NCI-H1092 (cell line): ENCODE measurements at places on chromosomes 6 and 20.

- no peak for DNase-seq
Observed at GRCh38 chr20:53967527-53967926, 102.9 kb downstream of the BCAS1 start.

DNA sequence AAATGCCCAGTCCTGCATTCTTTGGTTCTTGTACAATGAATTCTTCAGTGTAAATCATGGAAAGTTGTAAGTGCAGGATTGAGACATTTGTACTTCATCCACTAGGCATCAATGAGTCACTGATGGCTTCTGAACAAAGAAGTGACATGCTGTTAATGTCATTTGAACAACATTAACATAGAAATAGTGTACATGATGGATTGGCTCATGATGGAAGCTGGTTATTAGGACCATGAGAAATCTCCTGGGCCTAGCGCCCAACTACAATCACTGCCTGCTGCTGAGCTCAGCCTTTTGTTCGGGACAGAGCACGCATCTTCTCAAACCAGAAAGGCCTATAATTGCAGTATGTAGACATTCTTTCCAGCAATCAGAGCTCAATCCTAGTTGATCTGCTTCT, 316.8 kb upstream of the TSHZ2 start:
- DNase-seq: no peak

GRCh38 chr6:11631539-11631938, 94.0 kb downstream of the TMEM170B start:
- no peak for DNase-seq

GRCh38 chr6:148890096-148890495, 143.3 kb downstream of the UST start:
- no peak for DNase-seq

DNA sequence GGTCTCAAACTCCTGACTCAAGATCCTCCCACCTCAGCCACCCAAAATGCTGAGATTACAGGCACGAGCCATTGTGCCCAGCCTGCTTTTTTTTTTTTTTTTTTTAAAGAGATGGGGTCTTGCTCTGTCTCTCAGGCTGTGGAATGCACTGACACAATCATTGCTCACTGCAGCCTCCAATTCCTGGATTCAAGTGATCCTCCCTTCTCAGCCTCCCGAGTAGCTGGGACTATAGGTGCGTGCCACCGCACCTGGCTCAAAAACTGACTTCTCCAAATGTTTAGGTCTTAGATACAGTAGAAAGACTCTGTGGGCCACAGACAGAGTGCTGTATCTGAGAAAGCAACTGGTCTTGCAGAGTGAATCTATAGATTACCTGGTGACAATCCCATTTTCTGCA, 31.1 kb upstream of the SLC4A11 start:
- no peak for DNase-seq

- DNase-seq: no peak
Observed at GRCh38 chr20:45412653-45413052, 3.3 kb upstream of the PIGT start.

GRCh38 chr6:5995949-5996713, 10.6 kb downstream of the NRN1 start:
- DNase-seq: no peak

DNA sequence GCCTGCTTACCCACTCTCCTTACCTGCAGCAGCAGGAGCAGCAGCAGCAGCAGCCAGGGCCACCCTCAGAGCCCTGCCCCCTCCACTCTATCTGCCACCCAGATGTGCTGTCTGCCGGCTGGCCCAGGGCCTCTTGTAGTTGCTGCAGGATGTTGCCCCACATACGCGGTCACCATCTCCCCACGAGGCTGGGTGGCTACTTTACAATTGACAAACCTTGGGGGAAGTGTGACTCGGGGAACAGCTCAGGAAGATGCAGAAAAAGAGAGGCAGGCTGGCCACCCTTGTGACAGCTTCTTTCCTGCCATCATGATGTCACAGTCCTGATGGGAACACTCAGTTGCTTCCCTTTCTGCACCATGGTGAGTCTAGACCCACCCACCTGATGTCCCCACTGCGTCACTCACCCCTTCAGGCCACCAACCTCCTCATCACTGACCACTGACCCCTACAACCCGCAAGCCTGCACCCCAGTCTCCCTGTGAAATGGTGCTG, 14.5 kb downstream of the TREM1 start:
- no peak for DNase-seq

DNA sequence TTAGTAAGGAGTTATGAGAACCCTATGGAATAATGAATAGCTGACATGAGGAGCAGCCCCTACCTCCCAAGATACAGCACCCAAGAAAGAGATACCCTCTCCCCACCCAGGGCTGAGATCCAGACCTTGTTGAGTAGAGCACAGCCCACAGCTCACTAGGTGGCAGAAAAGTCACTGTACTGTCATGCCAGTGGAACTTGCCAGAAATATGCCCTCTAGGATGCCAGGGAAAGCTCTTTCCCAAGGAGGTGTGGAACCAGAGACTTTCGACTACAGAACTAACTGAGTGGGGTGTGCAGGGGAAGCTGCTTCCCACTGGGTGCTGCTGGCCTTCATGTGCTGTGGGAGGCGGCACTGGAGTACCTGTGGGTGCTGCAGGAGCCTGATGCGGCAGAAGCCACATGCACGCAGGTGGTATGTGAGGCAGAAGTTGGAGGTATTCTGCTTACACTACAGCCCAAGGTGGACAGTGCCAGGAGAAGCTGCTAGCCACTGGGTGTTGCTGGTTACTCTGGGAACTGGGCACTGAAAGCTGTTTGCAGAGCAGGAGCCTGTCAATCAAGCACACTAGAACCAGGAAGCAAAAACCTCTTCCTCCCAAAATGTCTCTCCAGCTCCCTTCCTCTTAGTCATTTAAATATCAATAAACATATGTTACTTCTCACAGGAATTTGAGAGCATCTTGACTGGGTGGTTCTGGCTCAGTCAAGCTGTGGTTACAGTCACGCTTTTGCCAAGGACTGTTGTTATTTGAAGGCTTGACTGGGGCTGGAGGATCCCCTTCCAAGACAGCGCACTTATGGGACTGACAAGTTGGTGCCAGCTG, 17.8 kb downstream of the ARMC12 start:
- DNase-seq: no peak

DNA sequence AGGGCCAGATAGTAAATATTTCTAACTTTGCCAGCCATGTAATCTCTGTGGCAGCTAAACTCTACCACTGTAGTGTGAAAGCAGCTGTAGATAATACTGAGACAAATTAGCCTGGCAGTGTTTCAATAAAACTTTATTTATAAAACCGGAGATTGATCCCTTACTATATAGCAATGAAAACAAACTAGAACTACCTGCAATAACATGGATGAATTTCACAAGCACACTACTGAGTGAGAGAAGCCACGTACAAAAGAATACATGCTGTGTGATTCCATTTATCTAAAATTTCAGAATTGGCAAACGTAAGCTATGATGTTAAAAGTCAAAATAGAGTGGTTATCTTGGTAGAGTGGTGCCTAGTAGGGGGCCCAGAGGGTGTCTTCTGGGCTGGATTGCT, 198.7 kb upstream of the SGK1 start:
- DNase-seq: no peak

DNA sequence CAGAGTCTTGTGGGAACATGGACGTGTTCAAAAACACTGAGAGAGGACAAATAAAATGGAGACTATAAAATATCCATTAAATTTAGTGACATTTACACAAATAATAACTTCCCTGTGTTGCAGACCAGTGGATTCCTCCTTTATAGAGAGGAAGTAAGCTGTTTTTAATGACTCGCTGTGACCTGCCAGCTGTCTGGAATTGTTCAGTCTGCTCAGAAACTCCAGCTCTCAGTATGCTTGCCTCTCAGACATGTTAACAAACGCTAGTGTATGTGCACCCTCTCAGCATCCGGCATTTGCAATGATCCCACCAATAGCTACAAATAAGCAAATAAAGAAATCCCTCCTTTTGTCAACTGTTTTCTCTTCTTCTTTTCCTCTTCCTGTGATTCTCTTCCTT, 158.0 kb upstream of the TCF21 start:
- DNase-seq: no peak

DNA sequence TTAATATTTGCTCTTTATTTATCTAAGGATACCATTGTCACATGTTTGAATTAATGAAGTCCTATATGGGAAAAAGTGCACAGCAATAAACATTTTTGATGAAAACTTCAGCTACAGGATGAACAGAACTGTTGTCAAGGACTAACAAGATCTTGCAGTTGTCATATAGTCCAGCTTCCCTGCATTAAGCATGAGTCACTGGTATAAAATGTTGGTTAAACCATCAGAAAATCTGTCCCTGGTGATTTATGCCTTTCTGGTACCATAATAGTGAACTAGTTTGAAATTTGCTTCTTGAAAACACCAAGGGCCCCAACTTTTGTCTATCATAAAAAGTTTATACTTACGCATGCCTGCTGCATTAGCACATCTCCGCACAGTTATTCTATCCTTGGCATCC, 60.4 kb upstream of the RSPO3 start:
- DNase-seq: no peak

DNA sequence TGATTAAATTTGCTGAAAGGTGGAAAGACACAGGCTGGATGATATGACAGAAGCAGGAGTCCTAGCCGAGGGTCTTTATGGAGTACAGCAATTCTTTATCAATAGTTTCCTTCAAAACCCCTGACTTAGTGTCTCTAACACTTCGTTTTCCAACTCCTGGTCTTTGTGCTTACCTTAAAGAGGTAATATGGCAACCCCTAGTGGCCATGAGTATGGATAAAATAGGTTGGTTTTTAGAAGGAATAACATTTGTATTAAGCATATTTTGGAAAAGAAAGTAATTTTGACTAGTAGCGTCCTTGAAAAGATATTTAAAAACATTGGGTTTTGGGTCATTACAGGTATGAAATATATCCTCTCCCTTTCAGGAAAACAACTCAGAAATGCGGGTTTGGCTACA, 51.9 kb downstream of the VGLL2 start:
- no peak for DNase-seq

DNA sequence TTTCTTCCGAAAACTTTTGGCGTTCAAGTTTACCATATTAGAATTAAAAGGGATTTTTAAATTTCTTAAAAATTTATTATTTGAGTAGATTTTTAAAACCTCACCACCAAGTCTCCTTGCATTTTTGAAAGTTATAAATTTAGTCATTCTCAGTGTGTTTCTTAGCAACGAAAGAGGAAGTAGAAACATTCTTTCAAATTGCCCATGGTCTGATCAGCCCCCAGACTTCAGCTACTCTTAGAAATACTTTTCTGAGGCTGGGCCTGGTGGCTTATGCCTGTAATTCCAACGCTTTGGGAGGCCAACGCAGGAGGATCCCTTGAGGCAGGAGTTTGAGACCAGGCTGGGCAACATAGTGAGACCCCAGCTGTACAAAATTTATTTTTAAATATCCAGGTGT, 15.1 kb upstream of the RTF2 start:
- no peak for DNase-seq

GRCh38 chr20:46709055-46709458, 392 bp upstream of the SLC2A10 start:
- no peak for DNase-seq

DNA sequence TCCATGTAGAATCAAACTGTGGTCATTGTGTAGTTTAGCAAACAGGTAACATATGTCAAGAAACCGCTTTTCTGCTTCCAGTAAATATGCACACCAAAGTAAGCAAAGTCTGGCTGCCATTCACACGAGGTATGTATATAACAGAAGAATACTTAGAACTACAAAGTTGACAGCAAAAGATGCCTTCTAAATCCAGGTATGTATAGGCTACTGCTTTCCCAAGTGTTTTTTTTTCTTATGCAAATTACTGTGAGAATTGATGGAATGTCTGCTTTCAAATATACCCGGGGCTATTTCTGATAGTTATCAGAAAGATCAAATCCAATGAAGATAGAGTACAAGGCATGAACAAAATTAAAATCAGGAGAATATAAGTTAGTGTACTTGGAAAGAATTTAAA, 229.2 kb downstream of the HACE1 start:
- no peak for DNase-seq

DNA sequence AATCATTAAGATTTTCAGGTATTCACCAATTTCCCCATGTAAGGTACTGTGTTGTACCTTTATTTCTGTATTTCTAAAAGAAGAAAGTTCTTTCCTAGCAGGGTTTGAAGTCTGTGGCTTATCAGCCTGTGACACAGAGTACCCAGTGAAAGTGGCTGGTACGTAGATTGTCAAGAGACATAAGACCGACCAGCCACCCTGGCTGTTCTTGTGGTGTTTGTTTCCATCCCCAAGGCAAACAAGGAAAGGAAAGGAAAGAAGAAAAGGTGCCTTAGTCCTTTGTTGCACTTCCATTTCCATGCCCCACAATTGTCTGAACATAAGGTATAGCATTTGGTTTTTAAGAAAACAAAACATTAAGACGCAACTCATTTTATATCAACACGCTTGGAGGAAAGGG, 40.6 kb upstream of the SMIM28 start:
- DNase-seq: no peak

GRCh38 chr20:504632-505075, 38.9 kb downstream of the CSNK2A1 start:
- no peak for DNase-seq
